ENCODE measurements at places on chromosomes 11 and 22.
A peak's percentile ranks its signal among the peaks of the same experiment; 100 is the strongest.

GRCh38 chr22:36727110-36727509, 23.6 kb upstream of the CACNG2 start:
- DNase-seq: no peak

GRCh38 chr11:17475666-17476316, 854 bp downstream of the ABCC8 start:
- peak; percentile 40 for DNase-seq

GRCh38 chr11:117912497-117912896, 16.7 kb downstream of the TMPRSS13 start:
- DNase-seq: no peak

DNA sequence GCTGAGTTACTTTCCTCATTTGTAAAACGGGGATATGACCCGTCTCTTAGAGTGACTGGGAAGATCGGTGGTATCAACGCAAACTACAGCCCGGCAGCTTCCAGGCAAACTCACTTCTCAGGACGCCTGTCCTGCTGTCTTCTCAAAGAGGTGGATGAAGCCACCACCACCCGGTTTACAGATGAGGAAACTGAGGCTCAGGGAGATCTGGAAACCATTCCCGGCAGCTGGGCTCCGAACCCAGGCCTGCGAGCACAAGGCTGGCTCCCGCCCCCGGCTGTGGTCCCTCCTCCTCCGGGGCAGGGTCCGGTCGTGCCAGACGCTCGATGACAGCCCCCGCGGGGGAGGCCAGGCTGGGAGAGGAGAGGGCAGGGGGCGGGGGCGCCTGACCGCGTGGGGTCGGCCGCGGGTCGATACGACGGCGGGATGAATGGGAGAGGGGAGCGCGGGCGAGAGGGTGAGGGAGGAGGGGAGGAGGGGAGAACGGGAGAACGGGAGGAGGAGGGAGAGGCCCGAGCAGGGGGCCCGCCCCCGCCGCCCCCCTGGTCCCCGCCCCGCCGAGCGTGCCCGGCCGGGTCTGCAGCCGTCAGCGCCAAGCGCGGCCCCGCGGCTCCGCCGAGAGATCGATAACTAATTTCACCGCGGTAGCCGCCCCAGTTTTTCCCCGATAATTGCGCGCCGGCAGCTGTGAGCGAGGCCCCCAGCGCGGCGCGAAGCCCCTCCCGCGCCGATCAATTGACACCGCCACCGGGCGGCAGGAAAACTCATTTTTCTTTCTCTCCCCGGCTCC, 14.0 kb downstream of the IGLL1 start:
- peak; percentile 21 for DNase-seq

- DNase-seq: no peak
These were observed 4.4 kb downstream of the C11orf42 start for GRCh38 chr11:6209801-6210200.

DNA sequence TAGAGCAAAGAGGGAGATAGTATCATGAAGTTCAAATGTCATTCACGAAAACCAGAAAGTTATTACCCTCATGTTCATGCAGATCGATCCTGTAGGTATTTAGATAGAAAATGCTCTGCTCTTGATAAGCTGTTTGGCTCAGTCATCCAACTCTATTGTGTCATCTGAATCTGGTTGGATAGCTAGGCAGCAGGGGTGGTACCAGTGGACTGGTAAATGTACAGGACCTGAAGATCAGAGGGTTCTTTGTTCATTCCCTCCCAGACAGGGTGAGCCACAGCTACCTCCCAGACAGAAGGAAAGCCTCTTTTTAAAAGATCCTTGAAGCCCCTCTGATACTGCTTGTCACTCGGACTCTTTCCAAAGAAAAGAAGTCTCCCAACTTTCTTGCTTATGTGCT, 29.8 kb upstream of the DRD2 start:
- DNase-seq: no peak

GRCh38 chr11:48384670-48385069, 18.4 kb upstream of the OR4C5 start:
- DNase-seq: no peak

DNA sequence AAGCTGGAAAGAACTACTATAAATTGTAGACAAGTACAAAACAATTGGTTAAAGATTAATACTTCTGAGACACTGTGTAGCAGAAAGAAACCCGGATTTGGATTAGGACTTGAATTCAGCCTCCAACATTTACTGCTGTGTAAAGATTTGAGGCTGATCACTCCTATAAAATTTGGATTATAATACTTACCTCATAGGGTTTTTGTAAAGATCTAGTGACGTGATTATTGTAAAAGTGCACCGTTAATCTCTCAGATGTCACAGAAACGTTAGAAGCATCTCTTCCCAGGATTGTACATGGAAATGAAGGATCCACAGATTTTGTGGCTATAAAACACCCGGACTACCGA, 323 bp upstream of the HIKESHI start:
- no peak for DNase-seq

GRCh38 chr11:117094776-117095175, 3.5 kb downstream of the SIK3 start:
- DNase-seq: peak; percentile 29

GRCh38 chr11:62141111-62142042, 17.6 kb downstream of the INCENP start:
- no peak for DNase-seq

- DNase-seq: no peak
These were observed 459.1 kb downstream of the MIAT start for GRCh38 chr22:27116312-27117086.

DNA sequence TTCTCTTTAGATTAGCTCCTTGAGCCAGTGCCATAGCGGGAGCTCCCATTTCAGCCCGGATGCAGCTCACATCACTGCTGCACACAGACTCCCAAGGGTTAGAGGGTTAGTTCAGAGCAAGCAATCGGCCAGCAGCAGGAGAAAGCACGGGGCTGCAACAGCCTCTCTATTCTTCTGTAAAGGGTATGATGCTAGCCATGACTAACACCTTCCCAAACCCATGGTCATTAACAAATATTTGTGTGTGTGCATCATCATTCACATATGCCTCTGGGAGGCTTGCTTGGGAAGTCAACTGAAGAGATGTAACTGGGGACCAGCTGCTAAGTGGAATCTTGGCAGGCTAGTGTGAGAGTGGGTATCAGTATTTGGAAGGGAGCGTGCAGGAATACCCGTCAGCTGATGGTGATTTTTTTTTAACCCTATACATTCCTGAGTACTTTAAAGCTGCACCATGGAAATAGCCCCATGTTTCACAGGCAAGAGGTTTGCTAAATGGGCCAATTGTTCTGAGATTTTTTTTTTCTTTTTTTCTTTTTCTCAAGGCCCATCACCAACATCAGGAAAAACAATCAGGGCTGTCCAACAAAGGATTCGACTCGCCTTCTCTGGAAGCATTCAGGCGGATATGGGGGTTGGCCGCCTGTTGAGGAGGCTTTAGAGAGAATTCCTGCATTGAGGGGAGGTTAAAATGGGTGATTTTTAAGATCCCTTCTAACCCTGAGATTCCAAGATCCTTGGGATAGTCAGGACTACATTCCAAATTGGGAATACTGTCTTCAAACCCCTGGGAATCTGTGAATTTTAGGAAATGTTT, 33.2 kb upstream of the CCDC89 start:
- no peak for DNase-seq

DNA sequence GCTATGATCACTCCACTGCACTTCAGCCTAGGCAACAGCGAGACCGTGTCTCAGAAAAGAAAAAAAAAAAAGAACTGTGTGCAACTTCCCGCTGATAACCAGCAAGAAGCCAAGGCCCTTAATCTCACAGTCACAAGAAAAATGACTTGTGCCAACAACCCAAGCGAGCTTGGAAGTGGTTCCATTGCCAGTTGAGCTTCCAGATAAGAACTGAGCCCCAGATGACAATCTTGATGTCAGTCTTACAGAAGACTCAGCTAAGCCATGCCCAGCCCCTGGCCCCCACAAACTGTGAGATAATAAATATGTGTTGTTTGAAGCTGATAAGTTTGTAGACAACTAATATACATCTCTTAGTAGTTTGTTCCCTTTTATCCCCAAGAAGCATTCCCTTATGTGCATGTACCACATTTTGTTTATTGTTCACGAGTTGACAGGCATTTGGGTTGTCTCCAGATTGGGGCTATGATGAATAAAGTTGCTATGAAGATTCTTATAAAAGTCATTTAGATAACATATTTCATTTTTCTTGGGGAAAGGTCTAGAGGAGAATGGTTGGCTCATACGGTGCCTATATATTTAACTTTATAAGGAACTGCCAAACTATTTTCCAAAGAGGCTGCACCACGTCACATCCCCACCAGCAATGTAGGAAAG, 85.9 kb downstream of the TIMP3 start:
- DNase-seq: no peak

DNA sequence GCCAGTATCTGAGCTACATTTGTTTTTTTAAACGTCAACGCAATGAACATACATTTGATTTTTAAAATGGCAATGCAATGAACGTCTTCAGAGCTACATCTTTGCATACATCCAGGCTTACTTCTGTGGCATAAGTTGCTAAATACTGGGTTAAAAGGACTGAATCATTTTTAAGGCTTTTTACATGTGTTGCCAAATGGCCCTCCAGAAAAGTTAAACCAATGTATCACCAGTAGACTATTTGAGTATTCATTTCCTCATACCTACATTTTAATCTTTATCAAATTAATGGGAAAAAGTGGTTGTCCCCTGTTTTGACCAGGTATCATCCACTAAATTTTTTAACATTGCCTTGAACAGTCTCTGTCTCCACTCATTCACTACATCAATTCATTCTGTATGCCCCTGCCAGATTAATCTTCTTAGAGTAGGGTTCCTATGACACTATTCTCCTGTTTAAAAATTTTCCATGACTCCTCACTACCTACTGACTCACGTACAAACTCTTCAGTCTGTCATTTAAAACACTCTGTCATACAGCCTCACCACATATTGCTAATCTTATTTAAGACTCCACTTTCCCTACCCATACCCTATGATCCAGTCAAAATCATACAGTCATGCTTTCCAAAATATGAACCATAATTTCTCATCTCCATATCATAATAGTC, 12.4 kb upstream of the PRRG4 start:
- no peak for DNase-seq

- DNase-seq: no peak
These were observed 113.3 kb downstream of the ZNF280B start for GRCh38 chr22:22395245-22395644.

Data from NCI-H1105 treated with DMSO at 0.1 percent for 48 hours (cell line).